ENCODE measurements at places on chromosomes 16 and 17.

DNA sequence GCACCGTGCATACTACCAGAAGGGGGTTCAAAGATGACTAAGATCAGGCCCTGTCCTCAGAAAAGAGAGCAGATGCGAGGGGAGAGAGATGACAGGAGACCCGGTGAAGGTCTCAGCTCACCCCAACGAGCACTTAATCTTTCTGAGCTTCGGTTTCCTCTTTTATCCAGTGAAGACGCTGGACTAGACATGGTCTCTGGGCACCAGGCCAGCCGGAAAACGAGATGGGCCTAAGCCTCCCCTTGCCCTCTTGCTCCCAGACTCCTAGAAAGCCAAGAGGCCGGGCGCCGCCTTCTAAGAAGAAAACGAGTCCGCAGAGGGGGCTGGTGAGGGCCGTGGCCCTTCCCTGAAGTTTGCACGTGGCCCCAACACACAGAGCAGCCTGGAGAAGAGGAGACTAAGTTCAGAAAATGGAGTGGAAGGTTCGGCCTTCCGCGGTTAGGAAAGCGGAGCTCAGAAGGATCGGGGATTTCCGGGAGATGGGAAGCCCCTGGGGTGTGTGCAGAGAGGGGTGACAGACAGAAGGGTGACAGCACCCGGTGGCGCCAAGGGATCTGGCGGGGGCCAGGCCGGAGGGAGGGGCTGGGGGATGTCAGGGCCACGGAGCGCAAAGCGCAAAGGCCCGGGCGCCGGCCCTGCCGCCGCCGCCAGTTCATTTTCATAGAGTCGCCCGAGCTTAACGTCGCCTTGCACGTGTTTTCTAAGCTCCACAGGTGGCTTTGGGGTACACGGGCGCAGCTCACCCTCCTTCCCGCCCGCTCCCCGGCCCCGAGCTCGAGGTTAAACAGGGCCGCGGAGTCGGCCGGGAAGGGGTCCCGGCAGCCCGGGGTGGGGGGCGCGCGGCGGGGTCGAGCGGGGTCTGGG lies 42.1 kb upstream of the BHLHA9 start:
- no peak for DNase-seq

DNA sequence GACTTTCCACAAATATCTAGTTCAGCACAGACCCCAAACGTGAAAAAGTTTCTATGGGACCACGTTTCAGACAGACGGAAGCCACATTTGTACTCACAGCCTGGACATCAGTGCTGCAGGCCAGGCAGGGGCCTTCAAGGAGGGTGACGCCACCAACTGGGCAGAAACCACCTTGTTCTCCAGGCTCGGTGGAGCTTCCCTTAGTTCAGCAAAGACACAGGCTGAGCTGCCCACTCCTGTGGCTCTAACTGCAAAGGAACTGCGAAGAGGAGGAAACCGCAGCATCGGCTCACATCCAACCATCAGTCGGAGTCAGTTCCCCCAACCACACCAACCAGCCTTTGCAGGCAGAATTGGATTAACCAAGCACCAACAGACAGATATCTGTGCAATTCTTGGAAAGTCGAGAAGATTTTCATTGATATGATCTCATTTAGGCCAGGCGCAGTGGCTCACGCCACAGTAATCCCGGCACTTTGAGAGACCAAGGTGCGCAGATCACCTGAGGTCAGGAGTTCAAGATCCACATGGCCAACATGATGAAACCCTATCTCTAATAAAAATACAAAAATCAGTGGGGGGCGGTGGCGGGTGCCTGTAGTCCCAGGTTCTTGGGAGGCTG lies 73.3 kb upstream of the CNEP1R1 start:
- no peak for DNase-seq

DNA sequence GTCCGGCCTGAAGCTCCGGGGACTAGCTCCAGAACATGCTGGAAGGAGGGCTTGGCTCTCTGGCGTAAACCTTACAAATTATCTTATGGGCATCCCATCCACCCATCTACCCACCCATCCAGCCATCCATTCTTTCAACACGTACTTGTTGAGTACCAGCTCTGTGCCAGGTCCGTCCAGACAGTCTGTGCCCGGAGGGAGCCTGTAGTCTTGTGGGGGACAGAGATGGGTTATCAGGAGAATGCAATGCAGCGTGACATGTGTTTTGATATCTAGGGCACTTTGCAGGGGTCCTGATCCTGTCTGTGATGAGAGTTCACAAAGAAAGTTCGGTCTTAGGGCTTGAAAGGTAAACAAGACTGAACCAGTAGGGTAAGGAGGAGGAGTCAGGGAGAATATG lies 4.1 kb upstream of the SLC13A2 start:
- no peak for DNase-seq

GRCh38 chr16:84600343-84601229 lies 17.3 kb downstream of the COTL1 start:
- no peak for DNase-seq

GRCh38 chr17:33560165-33560564 lies 267.1 kb upstream of the ASIC2 start:
- peak; percentile 1 for DNase-seq

GRCh38 chr17:43901861-43902589 lies 5.3 kb downstream of the MPP2 start:
- DNase-seq, result no peak

DNA sequence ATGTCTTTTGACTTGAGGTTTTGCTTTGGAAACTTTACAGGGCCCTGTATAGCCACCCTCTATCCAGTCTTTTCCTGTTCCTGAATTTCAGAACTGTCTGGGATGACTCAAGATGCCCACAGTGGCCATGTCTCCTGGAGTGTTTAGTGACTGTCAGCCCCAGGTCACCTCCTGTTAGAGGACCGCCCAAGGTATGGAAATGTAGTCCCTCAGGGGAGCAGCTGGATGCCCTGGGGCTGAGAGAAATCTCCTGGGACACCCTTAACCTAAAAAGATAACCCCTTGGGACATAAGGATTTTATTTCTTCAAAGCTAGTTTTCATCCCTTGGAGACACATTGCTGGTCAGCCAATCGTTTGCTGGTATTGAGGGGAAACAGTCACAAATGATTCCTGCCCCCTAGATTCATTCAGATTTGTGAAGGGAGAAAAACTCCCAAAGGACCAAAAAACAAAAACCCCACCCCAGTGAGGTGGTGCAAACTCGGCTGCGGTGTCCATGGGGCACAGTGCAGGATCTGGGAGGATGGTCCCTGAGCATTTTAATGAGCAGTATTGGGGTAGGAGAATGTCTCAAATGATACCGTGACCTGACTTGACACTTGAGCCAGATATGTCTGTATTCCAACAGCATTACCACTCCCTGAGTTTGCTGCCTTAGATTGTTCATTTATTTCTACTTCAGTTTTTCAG lies 1.7 kb downstream of the ZNF267 start:
- peak; percentile 57 for DNase-seq

DNA sequence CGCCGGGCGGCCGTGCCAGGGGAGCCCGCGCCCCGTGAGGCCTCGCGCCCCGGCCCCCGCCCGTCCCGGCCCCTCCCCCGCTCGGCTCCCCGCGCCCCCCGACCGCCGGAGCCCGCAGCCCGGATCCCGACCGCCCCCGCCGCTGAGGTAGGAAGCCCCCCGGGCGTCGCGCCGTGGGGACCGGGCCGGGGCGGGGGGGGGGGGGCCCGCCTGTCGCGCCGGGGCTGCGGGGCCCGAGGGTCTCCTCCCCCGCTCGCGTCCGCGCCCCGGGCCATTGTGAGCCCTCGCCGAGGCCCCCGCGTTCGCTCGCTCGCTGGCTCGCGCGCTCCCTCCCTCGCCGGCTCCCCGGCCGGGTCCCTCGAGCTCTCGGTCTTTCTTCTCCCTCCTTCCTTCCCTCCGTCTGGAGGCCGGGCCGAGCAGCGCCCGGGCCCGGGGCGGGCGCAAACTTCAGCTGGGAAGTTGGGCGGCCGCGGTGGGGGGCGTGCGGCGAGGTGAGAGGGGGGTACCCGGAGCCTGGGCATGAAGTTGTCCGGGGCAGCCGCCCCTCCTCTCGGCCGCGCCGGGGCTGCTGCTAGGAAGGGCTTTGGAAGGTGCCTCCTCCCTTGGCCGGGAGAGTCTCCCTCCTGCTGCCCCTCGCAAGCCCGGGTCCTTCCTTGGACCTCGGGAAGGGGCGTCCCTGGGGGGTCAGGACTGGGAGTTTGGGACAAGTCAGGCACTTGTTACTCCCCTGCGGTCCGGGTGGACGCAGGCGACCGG lies 419 bp downstream of the GLIS2 start:
- peak; percentile 54 for DNase-seq

- DNase-seq, result no peak
These were observed 13.7 kb downstream of the N4BP1 start for GRCh38 chr16:48596326-48596725.

GRCh38 chr17:63138713-63139112 lies 172.7 kb downstream of the TANC2 start:
- no peak for DNase-seq

GRCh38 chr17:80408872-80409271 lies 6.1 kb upstream of the ENDOV start:
- peak; percentile 31 for DNase-seq

DNA sequence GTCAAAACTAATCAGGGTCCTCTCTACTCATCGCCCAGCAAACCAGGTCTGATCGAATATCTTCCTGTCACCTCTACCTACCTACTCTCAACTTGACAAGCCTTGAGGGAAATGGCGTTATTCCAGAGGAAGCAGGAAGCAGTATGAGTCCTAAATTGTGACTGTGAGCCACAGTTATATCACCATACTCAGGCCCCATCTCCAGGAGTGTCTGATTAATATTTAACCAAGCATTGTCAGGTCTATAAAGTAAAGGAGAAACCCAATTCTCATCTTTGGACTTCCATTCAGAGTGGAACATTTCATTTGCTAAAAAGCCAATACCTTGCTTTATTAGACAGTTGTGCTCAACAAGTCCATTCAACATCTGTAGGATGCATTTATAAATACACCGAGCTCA lies 17.8 kb upstream of the CLEC3A start:
- no peak for DNase-seq

DNA sequence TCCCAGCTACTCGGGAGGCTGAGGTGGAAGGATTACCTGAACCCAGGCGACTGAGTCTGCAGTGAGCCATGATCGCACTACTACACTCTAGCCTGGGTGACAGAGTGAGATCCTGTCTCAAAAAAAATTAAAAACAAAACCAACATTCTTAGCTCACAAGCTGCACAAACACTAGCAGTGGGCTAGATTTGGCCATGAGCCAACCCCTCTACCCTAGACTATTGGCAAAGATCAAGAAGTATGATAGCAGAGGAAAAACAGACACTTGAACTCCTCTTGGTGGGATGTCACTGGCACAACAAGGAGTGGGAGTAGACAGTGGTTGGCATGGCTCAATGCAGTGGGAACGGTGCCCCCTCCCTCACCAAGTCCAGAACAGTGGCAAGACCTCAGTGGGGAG lies 19.6 kb upstream of the RIPOR1 start:
- no peak for DNase-seq

DNA sequence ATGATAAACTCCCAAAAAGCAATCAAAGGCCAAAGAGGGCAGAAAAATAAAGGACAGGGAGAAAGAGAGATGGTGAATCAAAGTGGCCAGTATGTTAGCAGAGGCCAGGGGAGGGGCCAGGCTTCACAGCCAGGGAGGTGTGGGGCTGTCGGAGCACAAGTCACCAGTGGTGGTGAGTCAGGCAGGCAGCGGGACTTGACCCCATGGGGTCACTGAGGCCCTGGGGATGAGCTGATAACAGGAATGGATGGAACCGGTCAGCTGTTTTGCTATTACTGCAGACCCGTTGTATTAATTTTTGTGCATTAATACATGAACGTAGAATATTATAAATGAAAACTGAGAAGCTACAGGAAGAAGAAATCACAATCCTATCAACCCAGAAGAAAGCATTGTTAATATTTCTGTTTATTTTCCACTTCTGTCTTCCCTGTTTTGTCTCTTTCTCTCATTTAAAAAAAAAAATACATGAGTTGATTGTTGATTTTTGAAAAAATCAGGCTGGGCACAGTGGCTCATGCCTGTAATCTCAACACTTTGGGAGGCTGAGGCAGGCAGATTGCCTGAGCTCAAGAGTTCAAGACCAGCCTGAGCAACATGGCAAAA lies 106.9 kb downstream of the SOCS1 start:
- DNase-seq, result peak; percentile 56

GRCh38 chr16:28093385-28093725 lies 29.8 kb upstream of the GSG1L start:
- DNase-seq, result no peak

DNA sequence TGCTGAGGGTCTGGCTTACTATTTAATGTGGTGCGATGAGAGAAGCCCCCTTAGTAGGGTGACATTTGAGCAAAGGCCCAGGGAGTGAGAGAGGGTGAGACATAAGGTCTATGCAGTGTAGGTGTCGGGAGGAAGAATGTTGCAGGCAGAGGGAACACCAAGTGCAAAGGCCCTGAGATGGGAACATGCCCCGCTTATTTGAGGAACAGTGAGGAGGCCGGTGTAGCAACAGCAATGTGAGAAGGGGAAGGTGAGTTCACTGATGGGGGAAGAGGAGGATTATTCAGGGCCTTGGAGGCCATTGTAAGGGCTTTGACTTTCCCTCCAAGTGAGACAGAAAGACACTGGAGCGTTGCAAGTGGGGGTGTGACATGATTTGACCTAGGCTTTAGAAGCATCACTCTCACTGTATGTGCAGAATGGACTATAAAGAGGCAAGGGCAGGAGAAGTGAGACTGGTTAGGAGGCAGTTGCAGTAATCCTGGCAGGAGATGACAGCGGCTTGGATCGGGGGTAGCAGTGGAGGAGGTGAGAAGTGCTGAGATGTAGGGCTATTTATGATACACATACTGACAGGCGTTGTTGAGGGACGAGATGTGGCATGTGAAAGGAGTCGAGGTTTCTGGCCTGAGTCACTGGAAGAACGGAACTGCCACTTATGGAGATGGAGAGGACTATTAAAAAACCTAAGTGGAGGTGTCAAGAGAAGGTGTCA lies 145.3 kb downstream of the SPECC1 start:
- no peak for DNase-seq

- DNase-seq, result no peak
These were observed 6.0 kb downstream of the TOM1L1 start for GRCh38 chr17:54906683-54907082.

DNA sequence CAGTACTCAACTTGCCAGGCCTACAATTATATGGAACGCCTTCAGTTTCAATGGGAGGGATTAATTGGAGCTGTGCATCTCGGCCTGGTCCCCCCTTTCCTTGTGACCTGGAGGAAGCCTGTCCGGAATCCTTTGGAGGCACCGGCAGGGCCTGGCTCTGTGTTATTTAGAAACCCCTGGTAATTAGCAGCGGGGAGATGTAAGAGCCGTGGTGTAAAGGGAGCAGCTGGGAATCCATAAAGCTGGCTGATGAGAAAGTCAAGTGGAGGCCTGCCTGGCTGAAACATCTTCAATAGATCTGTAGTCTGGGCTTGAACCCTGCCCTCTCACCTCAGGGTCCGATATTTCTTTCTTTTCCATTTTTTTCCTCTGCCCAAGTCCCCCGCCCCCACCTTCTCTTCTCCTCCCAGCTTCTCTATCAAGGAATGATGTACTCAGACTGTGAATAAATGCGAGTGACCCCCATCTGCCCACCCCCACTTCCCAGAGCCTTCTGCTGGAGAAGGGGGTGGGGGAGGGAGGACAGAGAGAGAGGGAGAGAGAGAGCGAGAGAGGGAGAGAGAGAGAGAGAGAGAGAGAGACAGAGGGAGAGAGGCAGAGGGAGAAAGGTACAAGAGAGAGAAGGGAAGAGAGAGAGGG lies 495.5 kb upstream of the ZFHX3 start:
- DNase-seq, result no peak

DNA sequence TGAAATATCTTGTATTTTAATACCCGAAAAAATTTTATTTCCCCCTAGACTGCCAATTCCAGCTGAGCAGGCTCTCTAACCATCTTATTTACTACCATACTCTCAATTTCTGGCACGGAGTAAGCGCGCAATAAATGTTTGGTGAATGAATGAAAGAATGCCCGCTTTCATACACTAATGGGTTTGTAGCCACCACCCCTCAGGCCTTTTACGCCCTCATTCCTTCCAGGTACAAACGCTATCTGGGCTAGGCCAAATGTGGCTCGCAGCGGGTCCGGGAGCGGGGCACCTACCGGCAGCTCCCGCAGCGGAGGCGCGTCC lies 536 bp upstream of the PLD2 start:
- DNase-seq, result peak; percentile 42

Measured in ELR (cell line).